Inflammatory macrophage (primary cell): ENCODE measurements at places on chromosomes 16 and 17.
A peak's percentile ranks its signal among the peaks of the same experiment; 100 is the strongest.

- no peak for DNase-seq
Measured at GRCh38 chr16:67396159-67397035, 3.1 kb upstream of the TPPP3 start.

GRCh38 chr16:19860166-19861041 lies 24.2 kb downstream of the GPRC5B start:
- DNase-seq = no peak

DNA sequence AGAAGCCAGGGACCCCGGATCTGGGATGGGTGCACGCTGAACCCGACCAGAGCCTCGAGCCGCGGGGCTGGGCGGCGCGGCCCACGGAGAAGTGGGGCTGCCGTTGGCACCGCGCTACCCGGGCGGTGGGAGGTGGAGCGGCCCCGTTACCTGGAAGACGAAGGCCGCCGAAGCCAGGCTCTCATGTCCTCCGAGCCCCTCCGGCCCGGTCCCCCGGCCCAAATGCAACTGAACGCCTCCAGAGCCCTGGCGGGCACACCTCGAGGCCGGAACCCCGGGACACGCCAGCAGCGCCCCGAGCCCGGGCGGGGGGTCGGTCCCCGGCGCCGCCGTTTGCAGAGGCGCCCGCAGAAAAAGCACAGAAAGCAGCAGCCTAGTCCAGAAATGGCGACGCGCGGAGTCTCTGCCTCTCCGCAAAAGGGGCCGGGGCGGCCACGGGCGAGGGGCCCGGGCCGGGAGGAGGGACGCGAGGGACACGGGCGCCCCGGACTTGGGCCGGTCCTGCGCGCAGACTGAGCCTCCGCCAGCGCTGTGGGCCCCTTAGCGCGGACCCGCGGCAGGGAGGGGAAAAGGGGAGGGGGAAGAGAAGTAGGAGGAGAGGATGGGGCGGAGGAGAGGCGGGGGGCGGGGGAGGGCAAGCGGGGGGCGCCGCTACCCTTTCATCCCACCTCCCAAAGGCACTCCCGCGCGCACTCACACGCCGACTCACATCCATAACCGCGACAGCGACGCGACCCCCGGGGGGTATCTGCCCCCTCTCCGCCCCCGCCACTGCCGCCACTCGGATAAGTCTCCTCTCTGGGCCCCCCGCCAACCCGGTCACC lies 1.4 kb downstream of the AXIN2 start:
- no peak for DNase-seq

DNA sequence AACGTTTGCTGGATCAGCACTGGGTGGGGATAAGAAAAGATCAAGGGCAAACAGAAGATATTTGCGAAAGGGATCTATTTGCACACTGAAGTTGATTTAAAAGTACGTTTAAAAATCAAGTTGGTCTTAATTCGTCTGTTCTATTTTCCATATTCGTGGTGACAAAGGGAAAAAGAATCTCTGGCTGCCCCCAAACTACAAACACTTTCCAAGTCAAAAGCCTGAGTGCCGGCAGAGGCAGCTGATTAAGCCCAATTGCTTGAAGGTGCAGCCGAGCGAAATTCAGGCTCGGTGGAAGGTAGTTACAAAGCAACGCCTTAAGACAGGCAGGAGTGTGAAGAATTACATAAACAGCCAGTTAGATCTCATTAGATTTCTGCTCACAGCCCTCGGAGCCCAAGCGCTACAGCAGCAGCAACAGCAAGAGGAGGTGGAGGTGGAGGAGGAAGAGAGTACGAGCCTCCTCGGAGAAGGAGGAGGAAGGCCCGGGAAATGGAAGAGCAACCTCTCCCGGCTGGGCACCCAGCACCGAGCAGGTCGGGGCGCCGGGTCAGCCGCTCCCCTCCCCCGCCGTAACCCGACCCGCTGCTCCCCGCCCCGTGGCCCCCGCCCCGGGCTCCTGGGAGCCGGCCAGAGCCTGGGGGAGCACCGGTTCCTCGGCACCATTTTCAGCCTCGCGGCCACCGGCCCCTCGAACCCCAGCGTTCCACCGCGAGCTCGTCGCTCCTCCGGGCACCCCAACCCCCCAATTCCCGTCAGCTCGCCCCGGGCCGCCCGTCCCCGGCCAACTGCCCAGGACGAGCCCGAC lies 890 bp downstream of the TOB1 start:
- DNase-seq = peak; percentile 57

GRCh38 chr17:40730970-40731369 lies 24.2 kb downstream of the KRT25 start:
- DNase-seq = no peak
